ENCODE measurements at places on chromosomes 4 and X.

DNA sequence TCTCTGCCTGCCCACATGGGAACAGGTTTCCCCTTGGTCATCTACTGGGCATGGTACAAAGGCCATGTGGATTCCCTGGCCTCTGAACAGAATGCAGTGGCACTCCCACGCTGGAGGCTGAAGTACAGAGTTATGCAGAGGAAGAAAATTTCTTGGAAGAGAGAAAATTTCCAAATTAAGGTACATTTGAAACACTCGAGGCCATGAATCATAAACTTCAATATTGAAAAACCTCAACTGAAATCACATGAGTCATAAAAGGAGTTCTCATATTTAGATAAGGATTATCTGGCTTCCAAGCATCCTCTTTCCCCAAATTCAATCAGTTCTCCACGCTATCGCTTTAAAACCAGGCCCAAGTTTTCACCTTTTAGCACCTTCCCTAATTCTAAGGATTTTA lies 28.1 kb upstream of the TXK start:
- DNase-seq, result peak; percentile 20

GRCh38 chr4:173513651-173514050 lies 16.4 kb downstream of the HAND2 start:
- no peak for DNase-seq

- no peak for DNase-seq
These were observed 50.1 kb downstream of the MFAP3L start for GRCh38 chr4:169975838-169976796.

DNA sequence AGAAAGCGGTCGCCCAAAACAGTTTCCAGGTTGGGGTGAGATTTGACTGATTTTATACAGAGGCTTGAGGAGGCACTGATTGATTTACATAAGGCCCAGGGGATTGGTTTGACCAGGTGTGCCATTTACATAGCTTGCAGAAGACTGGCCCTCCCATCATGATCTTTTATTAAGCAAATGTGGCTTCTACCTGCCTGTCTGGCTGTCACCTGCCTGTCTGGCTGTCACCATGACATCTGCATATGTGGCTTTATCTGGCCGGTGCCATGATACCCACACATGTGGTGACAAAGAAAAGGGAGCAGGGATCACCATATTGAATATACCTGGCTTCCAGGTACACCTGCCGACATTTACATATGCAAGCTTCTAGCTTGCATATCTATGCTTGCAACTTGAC lies 17.0 kb upstream of the CDS1 start:
- no peak for DNase-seq

All from A172 (cell line).